ENCODE measurements at places on chromosomes 6 and 20. TPM values are rescaled to one million over a fixed set of nuclear protein-coding genes. Genes with fewer than 3 reads are reported as not detected.

ADGRG6 gene
- not detected for total RNA-seq

KCNK15 gene
- not detected for total RNA-seq

GSTA1 gene
- not detected for total RNA-seq

CEP250 gene
- 71.2 TPM for total RNA-seq

GPR6 gene
- total RNA-seq: not detected

ZNF322 gene
- 12.3 TPM for total RNA-seq

MYLK2 gene
- 0.33 TPM for total RNA-seq

GRCh38 chr6:154506582-154506981 is 3.9 kb downstream of the CNKSR3 start:
- no peak overlapping the region for H3K27ac ChIP-seq
- H3K4me3 ChIP-seq: no peak overlapping the region
- H3K4me1 ChIP-seq: peaks cover 6% of the 10 kb centered on the region
- H3K27me3 ChIP-seq: peaks cover 38% of the 10 kb centered on the region
- no peak for DNase-seq
- H3K36me3 ChIP-seq: no peaks in the 10 kb centered on the region

- peaks cover 47% of the 10 kb centered on the region for H3K27me3 ChIP-seq
- H3K36me3 ChIP-seq: no peaks in the 10 kb centered on the region
- H3K4me3 ChIP-seq: no peak overlapping the region
- no peak for DNase-seq
These were observed 35.8 kb downstream of the AKAP12 start for GRCh38 chr6:151275566-151275965.

GRCh38 chr20:60650087-60650486 is 602.0 kb upstream of the CDH4 start:
- H3K27me3 ChIP-seq: no peaks in the 10 kb centered on the region
- H3K27ac ChIP-seq: no peak overlapping the region
- H3K4me1 ChIP-seq: no peaks in the 10 kb centered on the region
- no peak for DNase-seq
- no peaks in the 10 kb centered on the region for H3K36me3 ChIP-seq

DNA sequence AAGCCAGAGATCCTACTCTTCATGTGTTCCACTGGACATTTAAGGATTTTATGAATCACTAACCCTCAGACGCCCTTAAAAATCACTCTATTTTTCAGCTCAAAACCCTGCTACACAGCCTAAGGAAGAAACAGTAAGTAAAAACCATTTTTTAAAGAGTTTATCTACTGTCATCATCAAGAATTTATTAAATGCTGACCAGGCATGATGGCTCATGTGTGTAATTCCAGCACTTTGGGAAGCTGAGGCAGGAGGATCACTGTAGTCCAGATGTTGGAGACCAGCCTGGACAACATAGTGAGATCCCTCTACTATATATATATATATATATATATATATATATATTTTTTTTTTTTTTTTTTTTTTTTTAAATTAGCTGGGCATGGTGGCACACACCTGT is 124.2 kb upstream of the ID4 start:
- no peak overlapping the region for H3K27ac ChIP-seq
- H3K36me3 ChIP-seq: no peaks in the 10 kb centered on the region
- H3K4me1 ChIP-seq: no peaks in the 10 kb centered on the region
- H3K27me3 ChIP-seq: no peaks in the 10 kb centered on the region
- H3K4me3 ChIP-seq: no peak overlapping the region

DNA sequence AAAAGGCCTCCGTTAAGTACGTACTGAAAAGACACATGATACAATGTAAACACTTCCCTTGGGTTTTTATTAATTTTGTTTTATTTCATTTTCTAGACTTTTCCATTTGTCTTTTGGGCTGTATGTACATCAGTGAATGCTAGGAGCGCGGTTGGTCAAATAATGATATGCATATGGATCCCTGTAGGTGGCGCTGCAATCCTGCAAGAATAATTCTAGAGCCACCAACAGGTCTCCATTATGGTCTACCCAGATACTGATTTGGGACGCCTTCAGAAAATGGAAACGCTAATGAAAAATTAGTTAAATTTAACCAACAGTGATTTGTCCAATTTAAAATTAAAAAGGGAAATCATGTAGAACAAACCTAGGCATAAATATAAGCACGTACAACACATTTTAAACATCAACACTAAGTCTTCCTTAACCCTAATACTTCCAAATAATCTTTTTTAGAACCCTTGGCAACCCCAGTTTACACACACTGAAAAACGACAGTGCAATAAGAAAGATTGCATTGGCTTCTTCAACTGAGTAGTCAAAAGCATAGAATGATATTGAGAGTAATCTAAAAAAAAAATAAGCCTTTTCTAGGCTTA is 433.5 kb downstream of the RFPL4B start:
- peak; percentile 25 for DNase-seq
- H3K27ac ChIP-seq: no peak overlapping the region
- H3K36me3 ChIP-seq: no peaks in the 10 kb centered on the region
- no peak overlapping the region for H3K4me3 ChIP-seq

DNA sequence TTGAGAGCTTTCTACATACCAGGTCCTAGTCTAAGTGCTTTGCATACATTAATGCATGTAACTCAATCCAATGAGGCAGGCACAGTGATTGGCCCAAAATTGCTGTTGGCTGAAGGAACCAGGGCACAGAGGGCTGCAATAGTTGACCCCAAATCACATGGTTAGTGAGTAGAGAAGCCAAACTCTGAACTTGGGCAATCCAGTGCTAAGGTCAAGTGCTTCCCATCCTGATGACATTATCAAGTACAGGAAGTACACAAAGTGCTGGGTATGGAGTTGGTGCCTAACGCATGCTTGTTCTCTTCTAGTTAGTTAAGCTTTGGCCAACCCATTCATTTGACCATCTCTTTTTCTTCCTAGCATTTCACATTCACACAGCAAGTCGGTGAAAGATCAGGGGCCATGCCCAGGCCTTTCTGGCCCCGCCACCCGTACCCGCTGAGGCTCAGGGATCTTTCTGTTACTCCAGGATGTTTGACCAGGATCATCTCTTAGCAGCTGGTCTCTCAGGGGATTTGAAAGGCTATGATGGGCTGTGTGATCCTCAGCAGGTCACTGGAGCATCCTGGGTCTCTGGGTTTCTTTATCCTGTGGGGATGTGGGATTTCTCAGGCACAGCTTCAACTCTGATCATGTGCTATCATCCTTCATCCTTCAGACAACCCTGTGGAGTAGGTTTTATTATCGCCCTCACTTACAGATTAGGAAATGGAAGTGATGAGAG is 7.0 kb downstream of the KCNB1 start:
- DNase-seq: no peak
- H3K36me3 ChIP-seq: no peaks in the 10 kb centered on the region
- H3K27me3 ChIP-seq: peaks cover 35% of the 10 kb centered on the region
- H3K4me3 ChIP-seq: no peak overlapping the region

GRCh38 chr6:127971945-127972391 is 71.1 kb upstream of the THEMIS start:
- H3K36me3 ChIP-seq: peaks cover 29% of the 10 kb centered on the region
- no peaks in the 10 kb centered on the region for H3K27me3 ChIP-seq
- peak overlapping the region; percentile 97 for H3K27ac ChIP-seq

- no peaks in the 10 kb centered on the region for H3K36me3 ChIP-seq
- no peak for DNase-seq
These were observed 115.2 kb upstream of the BCLAF1 start for GRCh38 chr6:136404627-136405419.

- H3K27me3 ChIP-seq: peaks cover 5% of the 10 kb centered on the region
- peaks cover 25% of the 10 kb centered on the region for H3K4me1 ChIP-seq
These were observed 735 bp downstream of the FAM135A start for GRCh38 chr6:70413992-70414494.

DNA sequence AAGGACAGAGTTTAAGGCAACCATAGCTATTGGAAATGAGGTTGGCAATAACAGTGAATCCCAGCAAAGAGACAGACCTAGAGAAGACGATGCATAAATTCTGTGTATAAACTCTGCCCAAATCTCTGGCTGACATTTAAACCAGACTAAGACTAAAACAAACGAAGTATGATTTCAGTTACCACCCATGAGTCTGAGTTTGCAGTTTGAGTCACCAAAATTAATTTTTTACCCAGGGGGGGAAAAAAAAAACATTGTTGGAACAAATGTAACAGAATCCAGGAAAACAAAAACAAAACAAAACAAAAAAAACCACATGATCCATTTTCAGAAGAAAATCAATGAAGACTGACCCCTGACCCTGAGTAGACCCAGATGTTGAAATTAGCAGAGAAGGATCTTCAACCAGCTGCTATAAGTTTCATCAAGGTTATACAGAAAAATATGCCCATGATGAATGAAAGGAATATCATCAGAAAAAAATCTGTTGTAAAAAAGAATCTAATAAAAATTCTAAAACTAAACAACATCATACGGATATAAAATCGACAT is 190.8 kb downstream of the GMDS start:
- H3K4me3 ChIP-seq: no peak overlapping the region
- no peaks in the 10 kb centered on the region for H3K27me3 ChIP-seq
- H3K27ac ChIP-seq: no peak overlapping the region
- H3K36me3 ChIP-seq: no peaks in the 10 kb centered on the region
- H3K4me1 ChIP-seq: no peaks in the 10 kb centered on the region

- no peak overlapping the region for H3K4me3 ChIP-seq
- H3K4me1 ChIP-seq: no peaks in the 10 kb centered on the region
- H3K27me3 ChIP-seq: peaks cover 2% of the 10 kb centered on the region
- H3K36me3 ChIP-seq: no peaks in the 10 kb centered on the region
- H3K27ac ChIP-seq: no peak overlapping the region
These were observed 87.7 kb downstream of the DLL1 start for GRCh38 chr6:170203212-170203611.

DNA sequence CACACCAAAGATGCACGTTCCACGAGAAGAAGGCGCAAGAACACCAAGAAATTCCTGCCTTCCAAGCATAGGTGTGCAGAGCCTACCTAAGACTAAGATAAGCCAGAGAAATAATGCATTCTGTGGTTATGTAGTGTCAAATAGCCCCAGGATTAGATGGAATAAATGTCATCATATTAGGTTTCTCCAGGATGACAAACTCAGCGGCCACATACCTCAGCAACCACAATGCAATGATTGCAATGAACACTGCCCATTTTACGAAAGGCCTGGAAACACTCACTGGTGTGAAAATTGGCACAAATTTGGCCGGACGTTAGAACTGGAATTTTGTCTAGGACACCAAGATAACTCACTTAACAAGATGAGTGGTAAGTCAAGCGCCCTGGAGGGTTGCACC is 129.7 kb downstream of the SLC22A3 start:
- peaks cover 14% of the 10 kb centered on the region for H3K36me3 ChIP-seq
- H3K27ac ChIP-seq: no peak overlapping the region
- H3K27me3 ChIP-seq: no peaks in the 10 kb centered on the region
- no peak overlapping the region for H3K4me3 ChIP-seq
- peaks cover 5% of the 10 kb centered on the region for H3K4me1 ChIP-seq
- no peak for DNase-seq

GRCh38 chr6:160269023-160269521 is 10.5 kb upstream of the SLC22A2 start:
- no peak overlapping the region for H3K4me3 ChIP-seq
- no peaks in the 10 kb centered on the region for H3K36me3 ChIP-seq
- H3K4me1 ChIP-seq: peaks cover 8% of the 10 kb centered on the region

DNA sequence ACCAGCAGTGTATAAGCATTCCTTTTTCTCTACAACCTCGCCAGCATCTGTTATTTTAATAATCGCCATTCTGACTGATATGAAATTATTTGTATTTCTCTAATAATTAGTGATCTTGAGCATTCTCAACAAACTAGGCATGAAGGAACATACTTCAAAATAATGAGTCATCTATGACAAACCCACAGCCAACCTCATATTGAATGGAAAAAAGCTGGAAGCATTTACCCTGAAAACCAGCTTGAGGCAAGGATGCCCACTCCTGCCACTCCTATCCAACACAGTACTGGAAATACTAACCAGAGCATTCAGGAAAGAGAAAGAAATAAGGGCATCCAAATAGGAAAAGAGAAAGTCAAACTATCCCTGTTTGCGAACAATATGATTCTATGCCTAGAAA is 390.6 kb upstream of the ID4 start:
- DNase-seq: no peak
- H3K4me1 ChIP-seq: no peaks in the 10 kb centered on the region
- no peaks in the 10 kb centered on the region for H3K36me3 ChIP-seq
- no peaks in the 10 kb centered on the region for H3K27me3 ChIP-seq

DNA sequence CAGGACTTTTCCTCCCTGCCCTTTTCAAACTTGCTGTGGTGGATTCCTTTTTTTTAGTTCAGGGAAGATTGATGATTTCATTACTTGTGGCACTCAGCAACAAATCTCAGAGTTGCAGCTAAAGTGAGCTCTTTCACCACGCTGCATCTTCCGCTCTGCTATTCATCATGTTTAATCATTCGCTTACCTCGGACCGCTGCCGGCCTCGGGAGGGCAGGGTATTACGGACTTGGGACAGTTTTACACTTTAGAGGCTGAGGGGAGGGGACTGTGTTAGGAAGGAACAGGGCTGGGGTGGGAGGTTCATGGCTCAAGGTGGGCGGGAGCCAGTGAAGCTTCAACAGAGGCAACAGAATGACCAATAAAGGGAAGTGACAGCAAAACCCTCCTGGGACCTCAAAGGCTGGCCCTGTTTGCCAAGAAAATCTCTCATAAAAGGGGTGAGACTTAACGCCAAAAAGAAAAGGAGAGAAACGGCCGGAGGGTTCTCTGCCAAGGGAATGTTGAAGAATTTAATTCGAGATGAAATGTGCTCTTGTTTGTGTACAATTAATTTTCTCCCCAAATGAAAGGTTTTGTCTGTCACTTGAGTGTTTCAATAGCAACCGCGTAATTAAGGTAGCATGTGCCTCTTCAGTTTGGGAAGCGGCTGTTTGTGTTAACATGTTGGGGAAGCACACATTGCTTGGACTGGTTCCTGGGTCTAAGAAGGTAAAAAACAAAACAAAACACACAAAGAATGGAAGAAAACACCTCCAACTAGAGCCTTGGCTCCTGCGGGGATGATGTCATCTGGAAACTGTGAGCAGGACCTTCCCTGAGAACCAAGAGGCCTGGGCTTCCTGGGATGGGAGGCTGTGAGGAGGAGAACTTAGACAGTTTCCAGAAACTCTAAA is 72.5 kb upstream of the SULF2 start:
- H3K27me3 ChIP-seq: peaks cover 4% of the 10 kb centered on the region
- no peaks in the 10 kb centered on the region for H3K4me1 ChIP-seq
- no peak for DNase-seq
- no peaks in the 10 kb centered on the region for H3K36me3 ChIP-seq

GRCh38 chr20:5996765-5997164 is 46.3 kb downstream of the MCM8 start:
- peak; percentile 72 for DNase-seq
- H3K4me3 ChIP-seq: no peak overlapping the region
- no peaks in the 10 kb centered on the region for H3K27me3 ChIP-seq

- no peak overlapping the region for H3K27ac ChIP-seq
- H3K36me3 ChIP-seq: no peaks in the 10 kb centered on the region
- DNase-seq: no peak
- H3K27me3 ChIP-seq: no peaks in the 10 kb centered on the region
These were observed 306.3 kb downstream of the ADGRB3 start for GRCh38 chr6:68941345-68941744.

GRCh38 chr6:30847421-30847970 is 36.8 kb upstream of the DDR1 start:
- H3K4me3 ChIP-seq: no peak overlapping the region
- DNase-seq: no peak
- H3K27me3 ChIP-seq: peaks cover 14% of the 10 kb centered on the region
- H3K36me3 ChIP-seq: peaks cover 9% of the 10 kb centered on the region
- peaks cover 7% of the 10 kb centered on the region for H3K4me1 ChIP-seq

DNA sequence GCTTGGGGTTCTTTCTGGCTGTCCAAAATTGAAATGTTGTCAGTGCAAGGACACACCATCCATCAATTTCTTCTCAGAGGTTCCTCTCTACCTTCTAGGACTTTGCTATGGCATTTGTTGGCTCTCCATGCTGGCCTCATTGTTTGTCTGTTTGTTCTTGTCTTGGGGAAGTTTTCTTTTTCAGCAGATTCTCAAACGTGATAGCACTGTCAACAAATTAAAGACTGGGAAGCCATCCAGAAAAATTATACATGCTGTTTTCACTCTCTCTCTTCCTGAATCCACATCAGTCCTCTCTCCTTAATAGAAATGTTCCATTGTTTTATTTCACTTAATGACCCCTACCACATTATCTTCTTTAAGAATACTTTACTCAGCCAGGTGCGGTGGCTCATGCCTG is 130.4 kb downstream of the PCSK2 start:
- no peak overlapping the region for H3K4me3 ChIP-seq
- no peak overlapping the region for H3K27ac ChIP-seq
